ENCODE measurements at places on chromosomes 6 and 20. TPM values are rescaled to one million over a fixed set of nuclear protein-coding genes. Genes with fewer than 3 reads are reported as not detected.

DNA sequence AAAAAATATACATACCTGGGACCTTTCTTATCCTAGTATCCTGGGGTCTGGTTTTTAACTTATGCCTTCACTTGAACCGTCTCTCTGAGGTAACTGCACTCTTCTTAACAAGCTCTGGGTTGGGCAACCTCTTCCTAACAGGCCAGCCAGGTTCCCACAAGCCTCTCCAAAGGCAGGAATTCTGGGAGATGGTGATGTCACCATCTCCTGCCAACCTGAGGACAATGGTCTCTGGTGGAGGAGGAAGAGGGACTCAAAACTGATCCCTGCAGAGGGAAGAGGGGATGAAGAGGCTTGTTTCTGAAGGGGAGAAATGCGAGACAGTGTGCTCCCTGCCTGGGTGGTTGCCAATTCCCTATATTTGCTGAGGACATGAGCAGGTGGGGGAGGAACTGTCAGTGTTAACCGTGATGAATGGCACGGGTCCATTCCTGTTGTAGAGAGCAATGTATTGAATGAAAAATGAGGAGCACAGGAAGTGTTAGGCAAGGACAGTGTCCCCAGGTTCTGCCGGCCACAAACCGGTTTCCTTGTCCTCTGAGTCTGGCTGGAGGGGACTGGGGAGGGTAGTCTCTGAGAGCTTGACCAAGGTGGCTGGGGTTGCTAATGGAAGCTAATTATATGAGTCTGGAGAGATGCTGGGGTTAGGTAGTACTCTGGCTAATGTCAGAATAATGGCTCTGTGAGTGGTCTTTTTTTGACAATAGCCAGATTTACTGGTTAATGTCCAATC lies 95.5 kb downstream of the KCNB1 start:
- no peak for DNase-seq

GRCh38 chr20:57769756-57770155 lies 59.9 kb upstream of the PMEPA1 start:
- no peak for DNase-seq

GRCh38 chr6:141347086-141347485 lies 785.6 kb upstream of the GJE1 start:
- no peak for DNase-seq

DNA sequence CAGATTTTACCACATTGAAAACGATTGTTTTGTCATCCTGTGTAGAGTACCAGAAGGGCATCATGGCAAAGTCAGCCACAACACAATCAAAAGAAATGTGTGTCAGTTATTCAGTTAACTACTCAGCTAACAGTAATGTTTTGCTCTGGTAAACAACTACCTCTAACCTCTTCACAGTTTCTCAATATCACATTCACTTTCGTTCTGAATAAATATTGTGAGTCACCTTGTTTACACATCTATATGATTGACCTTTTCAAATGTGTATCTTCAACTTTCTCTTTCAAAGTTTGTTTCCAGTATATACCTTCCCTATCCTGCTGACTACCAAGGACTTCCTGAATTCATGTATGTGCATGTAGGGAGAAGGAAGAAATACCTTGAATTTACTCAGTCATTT lies 216.6 kb upstream of the UFL1 start:
- DNase-seq = no peak

DNA sequence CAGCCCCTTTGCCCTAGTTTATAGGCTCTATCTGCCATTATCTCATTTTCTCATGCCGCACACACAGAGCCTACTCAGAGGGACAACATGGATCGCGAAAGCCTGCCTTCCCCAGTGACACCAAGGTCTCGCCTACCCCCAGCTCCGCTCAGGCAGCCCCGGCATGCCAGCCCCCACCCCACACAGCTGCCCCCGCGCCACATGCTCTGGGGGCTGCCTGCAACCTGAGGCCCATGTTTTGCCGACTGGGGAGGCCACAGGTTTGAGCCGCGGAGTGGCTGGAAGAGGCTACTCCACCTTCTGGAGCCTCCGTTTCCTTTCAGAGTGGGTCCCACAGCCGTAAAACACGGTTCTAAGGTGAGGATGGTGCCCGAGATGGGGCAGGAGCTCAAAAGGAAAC lies 102.1 kb downstream of the ASXL1 start:
- DNase-seq = no peak

DNA sequence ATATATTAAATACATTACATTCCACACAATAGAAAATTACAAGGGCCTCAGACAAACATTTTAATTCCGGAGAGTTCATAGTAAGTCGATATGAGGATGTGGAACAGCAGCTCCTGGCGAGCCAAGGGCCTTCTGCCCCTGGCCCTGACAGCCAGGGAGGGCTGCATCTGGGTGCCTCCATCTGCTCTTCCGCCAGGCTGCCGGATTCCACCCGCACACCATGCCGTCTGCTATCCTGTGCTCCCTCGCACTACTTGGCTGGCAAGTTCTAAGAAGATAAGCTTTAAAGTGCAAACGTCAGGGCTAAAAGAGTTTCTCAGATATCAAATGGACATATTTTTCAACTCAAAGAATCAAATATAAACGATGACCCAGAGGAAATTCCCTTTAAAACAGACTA lies 656.3 kb upstream of the NOX3 start:
- no peak for DNase-seq

DNA sequence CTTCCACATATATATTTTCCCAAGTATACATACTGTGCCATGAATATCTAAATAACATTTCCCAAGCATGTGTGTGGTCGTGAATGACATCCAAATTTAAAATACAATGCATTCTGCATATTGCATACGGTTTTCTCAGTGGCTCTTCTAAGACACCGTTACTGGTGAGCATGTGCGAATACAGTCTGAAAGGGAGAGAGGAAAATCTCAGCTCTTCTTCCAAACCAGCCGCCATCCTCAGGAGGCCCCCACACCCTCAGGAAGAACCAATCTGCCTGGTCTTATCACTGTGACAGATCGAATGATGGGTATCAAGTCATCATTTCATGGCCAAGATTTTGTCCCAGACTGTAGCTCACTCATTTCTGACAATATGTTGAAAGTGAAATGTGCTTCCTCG lies 50.7 kb downstream of the ADAT2 start:
- no peak for DNase-seq

Gene BMP5
- total RNA-seq = not detected

DNA sequence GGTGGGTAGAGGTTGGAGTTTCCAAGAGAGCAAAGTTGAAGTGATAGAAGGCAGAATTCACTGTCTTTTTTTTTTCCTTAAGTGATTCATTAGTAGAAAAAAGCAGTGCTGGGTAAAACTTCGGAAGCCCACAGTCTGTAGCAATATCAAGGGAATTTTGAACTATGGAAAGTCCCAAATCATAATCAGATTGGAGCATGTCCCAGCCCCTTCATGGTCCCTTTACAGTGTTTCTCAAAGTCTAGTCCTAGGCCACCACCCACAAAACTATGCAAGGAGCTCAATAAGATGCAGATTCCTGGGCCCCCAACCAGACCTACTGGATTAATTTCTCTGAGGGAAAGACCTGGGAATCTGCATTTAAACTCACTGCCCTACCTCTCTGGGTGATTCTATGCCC lies 22.6 kb downstream of the NEDD9 start:
- DNase-seq = no peak

Gene ARMH2
- total RNA-seq = not detected

DNA sequence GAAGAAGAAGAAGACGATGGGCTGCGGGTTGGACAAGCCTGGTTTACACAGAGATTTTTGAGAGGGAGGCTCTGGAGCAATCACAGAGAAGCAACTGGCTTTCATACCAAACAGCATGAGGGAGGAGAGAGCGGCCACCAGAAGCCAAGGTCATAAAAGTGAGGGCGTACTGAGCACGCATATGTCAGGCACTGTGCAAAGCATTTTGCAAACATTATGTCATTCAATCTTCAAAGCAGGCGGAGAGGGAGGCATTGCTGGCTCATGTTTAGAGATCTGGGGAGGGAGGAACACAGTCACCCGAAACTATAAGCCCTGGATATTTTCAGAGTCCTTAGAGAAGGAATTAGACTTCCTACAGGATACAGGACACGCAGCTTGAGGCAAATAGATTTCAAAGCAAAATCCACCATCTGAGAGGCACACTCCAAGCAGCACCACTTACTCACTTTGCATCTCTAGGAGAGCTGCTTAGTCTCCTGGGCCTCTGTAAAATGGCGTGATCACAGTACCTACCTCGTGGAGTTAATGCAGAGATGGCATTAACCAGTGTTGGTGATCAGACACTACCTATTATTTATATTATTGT lies 24.6 kb downstream of the RAMACL start:
- DNase-seq = no peak

GRCh38 chr6:158630938-158631616 lies 13.5 kb downstream of the DYNLT1 start:
- peak; percentile 95 for DNase-seq

DNA sequence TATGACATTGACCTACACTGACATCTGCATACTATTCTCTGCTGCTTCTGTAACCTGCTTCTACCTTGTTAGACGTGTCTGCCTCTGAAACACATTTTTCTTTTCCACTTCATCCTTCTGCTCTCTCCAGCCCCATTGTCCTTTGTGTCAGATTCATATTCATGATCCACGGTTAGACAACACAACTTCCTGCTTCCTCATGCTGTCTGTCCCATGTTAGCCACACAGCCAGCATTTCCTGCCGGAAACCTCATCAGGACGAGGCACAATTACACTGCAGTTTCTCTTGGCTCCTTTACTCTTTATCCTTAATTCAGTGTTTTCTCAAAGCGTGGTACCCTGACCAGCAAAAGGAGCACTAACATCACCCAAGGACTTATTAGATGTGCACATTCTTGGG lies 150.2 kb downstream of the TBC1D7 start:
- DNase-seq = no peak

DNA sequence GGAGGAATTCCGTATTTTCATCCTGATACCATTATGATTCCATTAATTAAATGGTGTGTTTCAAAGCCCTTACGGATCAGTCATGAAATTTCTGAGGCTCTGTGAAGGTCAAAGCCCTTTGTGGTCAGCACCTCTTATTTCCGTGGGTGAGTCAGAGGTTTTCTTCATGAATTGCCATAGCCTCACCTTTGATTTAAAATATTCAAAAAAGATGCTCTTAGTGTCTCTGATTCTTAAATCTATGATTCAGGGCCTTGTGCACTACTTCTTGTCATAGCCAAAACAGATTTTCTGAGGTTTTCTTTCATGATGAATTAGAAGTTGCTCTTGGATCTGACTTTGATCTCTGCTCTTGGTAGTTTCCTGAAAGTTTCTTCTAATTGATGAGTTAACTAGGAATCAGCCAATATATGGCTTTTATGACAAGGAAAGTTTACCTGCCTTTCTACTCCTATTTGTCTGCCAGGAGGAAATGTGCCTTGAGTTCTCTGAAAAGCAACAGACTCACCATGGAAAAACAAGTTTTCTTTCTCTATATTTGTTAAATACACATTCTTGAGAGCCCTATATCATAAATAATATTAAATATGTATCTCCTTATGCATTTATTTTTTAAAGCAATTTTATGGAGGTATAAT lies 613.0 kb downstream of the UTRN start:
- DNase-seq = no peak

DNA sequence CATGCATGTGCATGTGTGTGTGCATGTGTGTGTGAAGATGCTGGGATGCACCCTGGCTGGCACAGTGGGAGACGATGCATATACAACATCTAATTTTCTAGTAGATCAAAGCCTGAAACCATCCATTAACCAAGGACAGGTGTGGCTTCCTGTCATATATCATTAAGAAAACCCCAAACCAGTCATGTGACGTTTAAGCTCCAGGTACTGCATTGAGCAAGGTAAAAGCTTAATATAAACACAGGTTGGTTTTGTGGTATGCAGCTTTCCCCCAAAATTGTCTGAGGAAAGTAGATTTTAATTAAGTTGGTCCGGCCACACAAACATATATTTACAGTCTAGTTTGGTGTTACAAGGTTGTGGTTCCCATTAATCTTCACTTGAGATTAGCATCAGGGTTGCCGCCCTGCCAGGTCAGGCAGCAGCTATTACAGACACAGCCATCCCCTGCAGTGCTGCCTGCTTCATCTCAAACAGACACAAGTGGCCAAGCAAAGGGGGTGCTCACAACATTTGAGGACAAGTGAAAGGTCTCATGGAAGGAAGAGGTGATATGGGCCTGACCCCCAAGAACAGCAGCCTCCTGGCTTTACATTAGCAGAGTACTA lies 48.6 kb upstream of the NAA20 start:
- DNase-seq = no peak

Gene CTAGE9
- not detected for total RNA-seq

GRCh38 chr6:109118337-109118736 lies 23.0 kb downstream of the CEP57L1 start:
- DNase-seq = no peak

Gene KIAA1755
- total RNA-seq = 2.7 TPM

DNA sequence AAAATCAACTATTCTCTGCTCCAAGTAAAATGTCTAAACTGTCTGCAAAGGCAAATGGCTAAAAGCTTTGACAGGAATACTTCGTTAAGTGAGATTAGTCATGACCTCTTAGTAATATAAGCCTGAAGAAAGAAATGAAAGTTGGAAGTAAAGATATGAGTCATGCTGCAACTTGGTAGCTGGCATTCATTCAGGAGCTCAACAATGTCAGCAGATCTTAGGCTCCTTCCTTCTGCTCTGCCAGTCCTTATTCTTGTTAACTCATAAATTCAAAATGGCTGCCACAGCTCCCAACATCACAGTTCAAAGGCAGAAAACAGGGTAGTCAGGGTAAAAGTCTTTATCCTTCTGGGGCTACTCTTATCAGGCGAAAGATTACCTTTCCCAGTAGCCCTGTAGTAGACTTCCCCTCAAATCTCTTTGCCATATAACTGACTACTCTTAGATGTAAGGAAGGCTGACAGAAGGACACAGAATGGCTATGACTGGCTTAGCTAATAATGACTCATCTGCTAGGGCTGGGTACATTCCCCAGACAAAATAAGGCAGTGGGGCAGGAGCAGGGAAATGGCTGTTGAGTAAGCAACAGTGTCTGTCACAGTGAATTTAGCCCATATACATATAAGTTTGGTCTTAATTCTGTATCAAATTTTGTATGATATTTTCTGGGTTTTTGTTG lies 24.4 kb upstream of the C6orf62 start:
- DNase-seq = no peak

GRCh38 chr6:170179616-170180324 lies 111.1 kb downstream of the DLL1 start:
- DNase-seq = peak; percentile 83

Gene ATP6V1G2
- total RNA-seq = 5.4 TPM

Gene GABRR1
- not detected for total RNA-seq

- DNase-seq = no peak
Observed at GRCh38 chr6:89400912-89401399, 11.1 kb downstream of the RRAGD start.

DNA sequence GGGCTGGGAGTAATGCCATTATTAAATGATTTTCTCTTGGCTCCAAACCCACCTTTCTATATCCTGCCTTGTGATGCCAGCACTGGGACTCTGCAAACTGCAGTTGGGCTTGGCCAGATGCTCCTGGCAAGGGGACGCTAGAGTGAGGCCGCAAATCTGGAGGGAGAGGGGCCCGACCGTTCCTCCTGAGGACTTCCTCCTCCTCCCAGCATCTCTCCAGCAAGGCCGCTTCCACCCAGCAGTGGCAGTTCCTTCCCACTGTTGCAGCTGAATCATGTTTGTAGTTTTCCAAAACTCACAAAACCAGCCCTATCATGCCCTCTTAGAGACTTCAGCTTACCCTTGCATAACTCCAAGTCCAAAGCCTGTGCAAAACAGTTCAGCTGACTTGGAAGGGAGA lies 244.4 kb downstream of the FOXA2 start:
- no peak for DNase-seq

Gene CBLN4
- total RNA-seq = not detected

- no peak for DNase-seq
Observed at GRCh38 chr6:140153703-140154102, 779.3 kb upstream of the CITED2 start.

GRCh38 chr6:136137008-136137692 lies 113.0 kb downstream of the MTFR2 start:
- DNase-seq = no peak

All from vagina (tissue), 2 donors.